Left ventricle myocardium inferior (tissue), 1 donor: ENCODE measurements at places on chromosomes 2 and 18.

DNA sequence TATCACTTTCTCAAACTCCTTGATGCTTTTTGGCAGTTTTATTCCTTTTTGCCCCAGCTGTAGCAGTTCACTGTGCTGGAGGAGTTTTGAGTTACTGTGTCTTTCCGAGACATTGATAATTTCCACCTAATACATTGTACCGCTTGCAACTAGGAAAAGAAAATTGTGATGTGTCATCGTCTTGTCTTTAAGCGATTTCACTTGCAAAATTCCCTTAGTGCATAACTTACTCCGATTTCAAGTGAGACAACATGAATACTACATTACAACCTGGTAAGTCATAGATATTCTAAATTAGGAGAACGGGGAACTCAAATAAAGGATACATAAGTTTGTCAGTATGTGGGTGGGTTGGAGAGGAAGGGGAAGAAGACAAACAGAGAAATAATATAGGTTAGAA lies 340.5 kb upstream of the KYNU start:
- DNase-seq = no peak
- H3K27me3 ChIP-seq = no peaks in the 10 kb centered on the region
- H3K27ac ChIP-seq = no peak overlapping the region

DNA sequence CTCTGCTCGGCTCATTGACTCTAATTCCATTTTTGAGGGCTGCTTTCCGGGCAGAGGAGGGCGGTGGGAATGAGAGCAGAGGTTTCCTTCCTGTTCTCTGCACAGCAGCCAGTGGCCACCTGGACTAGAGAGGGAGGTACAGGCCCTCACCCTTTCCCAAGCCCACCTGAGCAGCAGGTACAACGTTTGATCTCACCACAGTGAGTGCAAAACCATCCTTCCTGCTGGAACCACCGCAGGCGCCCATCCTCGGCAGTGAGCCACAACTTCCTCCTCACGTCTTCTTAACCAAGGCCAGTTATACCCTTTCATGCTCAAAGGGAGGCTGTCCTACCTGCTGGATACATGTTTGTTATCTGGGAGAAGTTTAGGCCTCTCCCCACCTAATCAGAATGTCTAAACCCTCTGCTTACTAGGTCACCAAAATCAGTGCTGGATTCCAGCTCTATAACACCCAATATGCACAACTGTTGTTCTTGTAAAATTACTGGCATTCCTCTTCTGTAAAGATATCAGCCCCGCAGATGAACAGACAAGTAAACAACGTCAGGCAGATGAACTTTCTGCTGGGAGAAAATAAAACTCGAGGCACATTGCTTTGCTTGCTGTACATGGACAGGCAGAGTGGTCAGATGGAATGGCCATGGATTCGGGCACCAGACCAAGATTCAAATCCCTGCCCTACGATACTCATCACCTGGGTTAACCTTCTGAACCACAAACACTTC lies 191.4 kb downstream of the SH3RF3 start:
- no peak overlapping the region for H3K4me3 ChIP-seq
- H3K4me1 ChIP-seq = peaks cover 80% of the 10 kb centered on the region
- H3K27me3 ChIP-seq = no peaks in the 10 kb centered on the region
- H3K27ac ChIP-seq = no peak overlapping the region

- no peaks in the 10 kb centered on the region for H3K36me3 ChIP-seq
- no peak overlapping the region for H3K4me3 ChIP-seq
- peaks cover 45% of the 10 kb centered on the region for H3K27me3 ChIP-seq
- H3K27ac ChIP-seq = no peak overlapping the region
- peaks cover 7% of the 10 kb centered on the region for H3K4me1 ChIP-seq
Measured at GRCh38 chr2:135004005-135004746, 43.1 kb downstream of the MAP3K19 start.

- H3K4me1 ChIP-seq = peaks cover 6% of the 10 kb centered on the region
- H3K27me3 ChIP-seq = no peaks in the 10 kb centered on the region
- DNase-seq = no peak
- H3K27ac ChIP-seq = no peak overlapping the region
- no peaks in the 10 kb centered on the region for H3K36me3 ChIP-seq
Measured at GRCh38 chr2:105460048-105460732, 61.3 kb upstream of the FHL2 start.

DNA sequence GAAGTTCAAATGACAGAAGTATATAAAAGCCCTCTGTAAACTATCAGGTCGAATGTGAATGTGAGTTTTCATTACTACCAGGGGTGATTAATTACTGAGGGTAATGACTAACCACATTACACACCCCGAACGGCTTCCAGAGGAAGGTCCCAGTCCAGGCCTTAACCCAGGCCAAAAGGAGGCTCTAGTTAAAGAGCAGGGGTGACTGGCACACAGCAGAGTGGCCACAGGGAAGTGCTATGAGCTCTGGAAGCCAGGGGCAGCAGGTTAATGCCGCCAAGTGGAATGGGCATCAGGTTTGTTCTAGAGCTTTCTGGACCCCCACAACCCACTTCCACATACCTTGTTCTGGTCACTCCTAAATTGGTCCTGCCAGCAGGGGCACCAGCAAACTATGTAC lies 87.7 kb downstream of the BCL11A start:
- peaks cover 36% of the 10 kb centered on the region for H3K4me1 ChIP-seq
- no peaks in the 10 kb centered on the region for H3K27me3 ChIP-seq
- no peak overlapping the region for H3K4me3 ChIP-seq
- H3K27ac ChIP-seq = no peak overlapping the region
- DNase-seq = no peak

DNA sequence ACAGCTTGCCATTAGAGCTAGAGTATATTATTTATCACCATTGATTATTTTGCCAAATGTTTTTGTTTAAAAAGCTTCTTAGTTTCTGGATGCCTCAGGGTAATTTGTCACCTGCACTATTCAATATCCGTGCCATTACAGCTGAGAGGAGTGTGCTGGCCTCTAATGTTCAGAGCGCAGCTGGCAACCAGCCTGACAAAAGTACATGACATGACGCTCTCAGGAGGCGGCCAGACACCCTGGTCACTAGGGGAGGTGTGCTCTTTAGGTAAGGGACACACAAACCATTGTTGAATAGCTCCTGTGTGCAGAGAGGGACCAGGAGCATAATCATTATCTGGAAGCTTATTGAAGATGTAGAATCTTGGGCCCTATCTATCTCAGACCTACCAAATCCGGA lies 20.3 kb downstream of the LIMS1 start:
- peaks cover 61% of the 10 kb centered on the region for H3K4me1 ChIP-seq
- no peaks in the 10 kb centered on the region for H3K27me3 ChIP-seq
- no peaks in the 10 kb centered on the region for H3K36me3 ChIP-seq
- DNase-seq = peak; percentile 72
